ENCODE measurements at places on chromosomes 4 and X.

GRCh38 chrX:110698696-110699095, 96.9 kb downstream of the CHRDL1 start:
- no peak for DNase-seq

GRCh38 chrX:125205918-125206665, 113.6 kb upstream of the TEX13C start:
- peak; percentile 3 for DNase-seq

GRCh38 chr4:83261307-83261706, 23.3 kb downstream of the COQ2 start:
- DNase-seq = no peak

DNA sequence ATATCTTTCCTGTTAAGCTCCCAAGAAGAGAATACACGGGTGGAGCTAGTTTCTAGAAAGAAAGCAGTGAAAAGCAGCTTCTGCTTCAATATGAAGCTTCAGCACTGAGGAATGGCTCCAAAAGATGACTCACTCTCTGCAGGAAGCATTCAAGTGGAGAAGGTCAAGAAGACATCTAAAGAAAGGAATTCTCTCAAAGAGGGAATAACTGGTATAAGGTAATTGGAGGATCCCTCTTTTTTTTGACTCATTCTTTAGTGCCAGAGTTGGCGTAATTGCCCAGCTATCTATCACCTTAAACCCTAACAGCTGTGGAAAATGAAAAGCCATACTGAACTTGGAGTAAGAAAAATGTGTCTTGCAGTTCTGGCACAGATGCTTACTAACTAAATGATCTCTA, 3.5 kb downstream of the EDA2R start:
- DNase-seq = no peak

GRCh38 chr4:119152741-119153140, 17.1 kb downstream of the MYOZ2 start:
- no peak for DNase-seq

DNA sequence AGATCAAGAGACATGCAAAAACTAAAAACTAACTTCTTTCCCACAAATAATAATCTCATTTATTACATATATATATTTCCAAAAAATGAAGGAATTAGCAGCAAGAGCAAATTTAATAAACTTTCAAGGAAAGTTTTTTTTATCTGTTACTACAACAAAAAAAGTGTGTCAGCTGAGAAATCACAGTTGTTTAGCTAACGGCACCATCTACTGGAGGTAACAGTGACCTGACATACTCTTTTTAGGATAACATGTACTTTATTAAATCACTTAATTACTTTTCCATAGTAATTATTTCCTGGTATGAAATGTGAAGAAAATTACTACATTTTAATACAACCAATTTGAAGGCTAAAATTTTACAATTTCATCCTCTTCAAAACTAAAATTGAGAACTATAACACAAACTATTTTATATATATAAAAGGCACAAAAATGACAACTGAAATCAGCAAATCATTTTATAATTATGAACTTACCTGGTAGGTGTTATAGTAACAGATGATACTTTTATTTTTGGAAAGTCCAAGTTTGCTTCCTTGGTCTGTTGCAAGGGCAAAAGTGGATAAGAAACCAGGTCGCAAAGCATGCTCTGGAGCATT, 9.1 kb downstream of the LAMTOR3 start:
- DNase-seq = no peak

DNA sequence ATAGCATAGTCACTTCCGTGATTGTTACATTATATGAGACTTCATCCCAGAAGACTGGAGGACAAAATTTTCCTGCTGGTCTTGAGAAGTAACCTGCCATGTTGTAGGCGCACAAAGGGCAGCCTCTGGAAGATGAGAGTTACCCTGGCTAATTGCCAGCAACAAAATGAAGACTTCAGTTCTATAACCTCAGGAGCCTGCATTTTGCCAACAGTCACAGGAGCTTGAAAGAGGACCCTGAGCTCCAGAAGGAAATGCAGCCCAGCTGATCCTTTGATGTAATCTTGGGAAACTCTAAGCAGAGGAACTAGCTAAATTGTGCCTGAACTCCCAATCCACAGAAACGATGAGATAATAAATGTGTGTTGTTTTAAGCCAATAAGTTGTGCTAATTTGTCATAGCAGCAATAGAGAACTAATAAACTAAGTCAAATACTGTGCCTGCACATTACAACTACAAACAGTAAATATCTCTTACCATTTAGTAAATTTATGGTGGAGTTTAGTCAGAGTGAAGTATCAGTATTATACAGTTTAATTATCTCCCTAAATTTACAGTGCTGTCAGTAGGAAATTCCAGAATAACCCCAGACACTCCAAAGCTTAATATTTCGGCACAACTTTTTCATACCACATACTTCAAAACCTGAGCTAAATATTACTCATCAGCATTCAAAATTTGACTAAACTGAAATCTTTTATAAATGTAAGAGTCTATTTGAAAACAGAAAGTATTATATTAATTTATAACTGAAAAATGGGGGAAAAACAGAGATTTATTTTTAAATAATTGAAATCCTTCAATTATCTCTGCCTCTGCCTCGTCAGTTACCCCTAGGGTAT, 90.1 kb upstream of the MAPK10 start:
- no peak for DNase-seq

GRCh38 chrX:63250253-63250868, 100.8 kb downstream of the SPIN4 start:
- DNase-seq = peak; percentile 28

DNA sequence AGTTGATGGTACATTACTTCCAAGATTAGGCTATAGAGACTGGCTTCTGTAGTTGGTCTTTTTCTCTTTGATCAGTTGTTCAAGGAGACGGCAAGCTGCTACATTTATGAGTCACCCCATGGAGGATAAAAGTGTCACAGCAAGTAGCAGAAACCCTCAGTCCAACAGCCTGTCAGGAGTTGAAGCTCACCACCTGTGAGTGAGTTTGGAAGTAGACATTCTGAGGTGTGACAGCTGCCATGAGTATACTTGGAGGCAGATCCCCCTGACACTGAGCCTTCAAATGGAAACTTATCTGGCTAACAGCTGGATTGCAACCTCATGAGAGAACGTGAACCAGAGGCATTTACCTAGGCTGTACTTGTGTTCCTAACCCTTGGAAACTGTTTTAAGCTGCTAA, 68.0 kb downstream of the CCNG2 start:
- no peak for DNase-seq

DNA sequence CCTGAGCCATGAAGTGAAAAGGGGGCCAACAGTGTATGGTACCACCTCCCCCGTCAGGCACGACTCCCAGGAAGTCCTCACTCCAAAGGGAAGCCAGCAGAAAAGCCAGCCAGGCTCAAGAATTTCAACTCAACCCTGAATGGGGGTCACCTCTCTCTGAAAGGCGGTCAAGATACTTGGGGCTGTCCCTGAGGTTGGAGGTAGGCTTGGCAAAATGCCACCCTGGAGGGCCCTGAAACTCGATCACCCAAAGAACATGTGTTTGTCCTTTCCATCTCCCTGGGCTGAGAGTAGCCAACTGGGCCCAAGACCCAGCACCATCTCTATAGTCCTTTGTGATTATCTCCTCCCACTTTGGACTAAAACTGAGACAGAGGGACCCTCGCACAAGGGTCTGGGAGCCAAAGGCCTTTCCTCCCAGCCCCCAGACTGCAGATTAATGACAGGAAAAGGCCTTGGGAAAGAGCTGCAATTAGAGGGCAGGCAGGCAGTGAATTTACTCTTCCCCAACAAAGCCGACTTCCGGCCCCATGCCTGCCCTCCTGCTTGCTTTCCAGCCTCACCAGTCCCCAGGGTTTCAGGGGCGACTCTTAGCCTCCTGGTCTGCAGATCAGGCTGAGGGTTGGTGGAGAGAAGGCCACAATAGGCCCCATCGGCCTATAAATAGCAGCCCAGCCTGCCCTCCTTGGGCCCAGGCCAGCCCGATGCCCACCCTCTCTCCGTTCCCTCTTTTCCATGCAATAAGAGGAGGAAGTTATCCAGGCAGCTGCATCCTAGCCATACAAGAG, 5.6 kb downstream of the SASH3 start:
- DNase-seq = no peak
